CD8-positive, alpha-beta T cell (primary cell): ENCODE measurements at places on chromosomes 2 and 18.

- DNase-seq = no peak
Measured at GRCh38 chr2:25085761-25086560, 44.1 kb downstream of the EFR3B start.

- no peak for DNase-seq
Measured at GRCh38 chr18:32261003-32261402, 71.2 kb downstream of the MEP1B start.

DNA sequence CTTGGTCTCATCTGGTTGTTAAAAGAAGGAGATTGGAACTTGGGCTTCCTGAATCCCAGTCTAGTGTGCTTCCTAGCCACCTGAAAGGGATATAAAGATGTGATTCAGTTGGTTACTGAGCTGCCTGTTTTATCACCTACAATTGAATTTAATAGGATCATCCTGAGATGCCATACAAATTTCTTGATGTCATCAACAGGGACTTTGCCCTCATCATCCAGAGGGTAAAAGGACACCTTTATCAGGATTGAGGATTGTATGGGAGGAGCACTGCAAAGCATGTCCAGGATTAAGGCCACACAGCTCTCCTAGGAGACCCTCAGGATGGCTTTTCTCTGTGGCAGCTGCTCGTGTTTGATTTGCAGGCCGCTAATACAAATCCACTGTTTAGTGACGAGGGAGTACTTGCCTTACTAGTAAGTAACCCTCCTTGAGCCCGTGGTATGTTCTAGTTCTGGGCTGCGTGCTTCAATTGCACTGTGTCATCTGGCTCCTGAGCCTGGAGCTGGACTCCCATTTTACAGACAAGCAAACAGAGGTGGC, 28.6 kb downstream of the SH3RF3 start:
- DNase-seq = no peak

- DNase-seq = no peak
Measured at GRCh38 chr2:38217401-38218188, 141.6 kb upstream of the CYP1B1 start.

DNA sequence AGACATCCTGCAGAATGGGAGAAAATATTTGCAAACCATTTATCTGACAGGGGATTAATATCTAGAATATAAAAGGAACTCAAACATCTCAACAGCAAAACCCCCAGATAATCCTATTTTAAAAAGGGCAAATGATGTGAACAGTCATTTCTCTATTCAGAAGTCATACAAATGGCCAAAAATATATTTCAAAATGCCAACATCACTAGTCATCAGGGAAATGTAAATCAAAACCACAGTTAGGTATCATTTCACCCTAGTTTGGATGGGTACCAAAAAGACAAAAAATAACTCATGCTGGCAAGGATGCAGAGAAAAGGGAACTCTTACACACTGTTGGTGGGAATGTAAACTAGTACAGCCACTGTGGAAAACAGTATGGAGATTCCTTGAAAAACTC, 70.0 kb downstream of the TBR1 start:
- no peak for DNase-seq

- no peak for DNase-seq
Measured at GRCh38 chr2:201929281-201930026, 104.2 kb upstream of the FZD7 start.

DNA sequence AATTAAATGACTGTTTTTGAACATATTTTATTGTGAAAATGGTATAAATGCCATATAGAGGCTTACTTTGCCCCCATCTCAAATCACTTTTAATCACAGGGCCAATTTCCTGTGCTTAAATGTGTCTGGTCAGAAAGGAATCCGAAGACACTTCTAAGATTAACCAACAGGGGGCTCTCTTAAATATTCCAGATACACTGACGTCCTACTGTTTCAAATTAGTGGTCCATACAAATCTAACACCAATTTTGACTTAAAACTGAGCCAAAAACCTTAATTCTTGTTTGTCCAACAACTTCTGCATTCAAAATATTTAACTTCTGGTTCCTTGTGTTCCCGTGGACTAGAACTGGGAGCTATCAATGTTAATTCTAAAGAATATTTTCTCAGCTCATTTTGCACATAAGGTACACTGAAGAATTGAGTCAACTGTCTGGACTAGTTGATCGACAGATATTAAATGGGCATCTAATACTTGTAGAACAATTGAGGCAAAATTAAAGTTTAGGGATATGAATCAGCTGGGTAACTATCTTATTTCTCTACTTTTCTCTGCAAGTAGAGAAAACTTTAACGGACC, 557.5 kb downstream of the ARHGAP15 start:
- DNase-seq = no peak

DNA sequence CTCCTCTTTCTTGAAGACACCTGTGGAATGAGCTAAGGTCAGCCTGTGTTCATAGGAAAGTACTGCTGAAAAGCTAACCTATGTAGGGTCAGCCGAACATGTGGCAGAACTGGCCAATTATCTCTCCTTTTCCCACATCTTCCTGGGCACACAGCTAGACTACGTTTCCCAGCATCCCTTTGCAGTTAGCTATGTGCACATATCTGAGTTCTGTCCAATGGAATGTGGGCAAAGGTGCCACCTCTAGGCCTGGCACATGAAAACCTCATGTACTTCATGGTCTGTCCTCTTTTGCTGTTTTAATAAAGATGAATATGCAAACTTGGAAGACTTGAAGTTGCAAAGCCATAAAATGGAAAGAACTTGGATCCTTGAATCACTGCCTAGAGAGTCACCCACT, 352.6 kb downstream of the TNS1 start:
- DNase-seq = no peak

GRCh38 chr2:231666171-231667095, 41.9 kb upstream of the PTMA start:
- peak; percentile 46 for DNase-seq

- no peak for DNase-seq
Measured at GRCh38 chr2:160062292-160063005, at the start of gene PLA2R1. Gene PLA2R1 (minus strand): TSS chr2:160062615. CDS start chr2:160062403, 212 bp downstream.

DNA sequence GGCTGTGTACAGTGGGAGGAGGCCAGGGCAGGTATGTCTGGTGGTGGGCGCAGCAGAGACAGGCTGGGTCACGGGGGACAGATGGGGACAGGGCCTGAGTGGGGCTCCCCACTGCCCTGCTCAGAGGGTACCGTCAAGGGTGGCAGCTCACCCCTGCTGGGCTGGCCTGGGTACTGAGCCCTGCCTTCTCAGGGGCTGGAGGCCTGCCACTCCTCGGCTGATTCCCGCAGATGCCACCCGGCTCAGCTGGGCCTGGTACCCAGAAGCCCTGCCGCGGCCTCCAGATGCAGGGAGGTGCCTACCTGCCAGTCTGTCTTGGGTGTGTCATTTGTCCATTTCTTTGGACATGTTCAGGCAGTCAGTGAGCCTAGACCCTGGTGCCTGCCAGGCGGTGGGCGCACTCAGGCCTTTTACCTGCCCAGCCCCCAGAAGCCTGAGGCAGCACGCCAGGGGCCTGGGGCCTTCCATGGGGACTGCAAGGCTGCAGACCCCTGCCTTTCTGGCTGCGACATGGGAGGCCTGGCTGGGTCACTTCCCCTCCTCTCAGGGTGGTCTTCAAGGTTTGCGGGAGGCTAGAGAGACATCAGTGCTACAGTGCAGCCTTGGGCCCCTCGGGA, 3.3 kb downstream of the SNORC start:
- no peak for DNase-seq

DNA sequence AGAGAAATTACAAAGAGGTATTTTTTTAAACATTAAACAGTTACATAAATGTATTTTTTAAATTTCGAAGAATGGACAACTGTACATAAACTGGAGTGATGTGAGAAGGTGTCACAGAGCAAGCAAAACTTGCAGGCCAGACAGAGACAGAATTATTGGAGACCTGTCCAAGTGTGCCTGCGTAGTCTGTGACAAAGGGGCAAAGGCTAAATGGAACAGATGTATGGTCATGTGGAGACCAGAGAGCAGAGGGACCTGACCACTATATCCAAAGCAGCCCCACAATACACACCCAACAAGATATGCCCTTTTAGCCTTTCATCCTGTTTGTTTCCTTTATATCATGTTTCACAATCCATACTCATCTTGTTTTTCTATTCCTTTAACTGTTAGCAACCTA, 225.3 kb upstream of the VWC2L start:
- DNase-seq = no peak

- no peak for DNase-seq
Measured at GRCh38 chr18:23105581-23106219, 29.6 kb upstream of the CABLES1 start.

GRCh38 chr2:12694990-12695774, 21.6 kb upstream of the TRIB2 start:
- DNase-seq = no peak

DNA sequence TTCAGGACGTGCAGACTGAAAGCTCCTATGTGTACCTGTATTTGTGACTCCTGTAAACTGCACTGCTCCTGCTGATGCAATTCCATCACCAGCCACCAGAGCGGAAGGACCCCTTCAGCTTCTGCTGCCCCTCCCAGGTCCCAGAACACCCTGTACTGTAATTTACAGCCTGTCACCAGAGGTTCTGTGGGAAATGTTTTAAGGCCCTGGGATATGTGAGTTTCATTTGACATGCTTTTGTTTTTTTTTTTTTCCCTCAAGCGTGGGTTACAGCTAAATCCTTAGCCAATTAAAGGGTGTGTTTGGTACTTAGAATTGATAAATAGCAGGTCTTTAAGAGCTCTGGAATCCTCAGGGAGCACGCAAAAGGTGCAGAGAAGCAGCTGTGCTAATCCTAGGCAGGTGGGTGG, 79.4 kb downstream of the KCTD1 start:
- DNase-seq = no peak

DNA sequence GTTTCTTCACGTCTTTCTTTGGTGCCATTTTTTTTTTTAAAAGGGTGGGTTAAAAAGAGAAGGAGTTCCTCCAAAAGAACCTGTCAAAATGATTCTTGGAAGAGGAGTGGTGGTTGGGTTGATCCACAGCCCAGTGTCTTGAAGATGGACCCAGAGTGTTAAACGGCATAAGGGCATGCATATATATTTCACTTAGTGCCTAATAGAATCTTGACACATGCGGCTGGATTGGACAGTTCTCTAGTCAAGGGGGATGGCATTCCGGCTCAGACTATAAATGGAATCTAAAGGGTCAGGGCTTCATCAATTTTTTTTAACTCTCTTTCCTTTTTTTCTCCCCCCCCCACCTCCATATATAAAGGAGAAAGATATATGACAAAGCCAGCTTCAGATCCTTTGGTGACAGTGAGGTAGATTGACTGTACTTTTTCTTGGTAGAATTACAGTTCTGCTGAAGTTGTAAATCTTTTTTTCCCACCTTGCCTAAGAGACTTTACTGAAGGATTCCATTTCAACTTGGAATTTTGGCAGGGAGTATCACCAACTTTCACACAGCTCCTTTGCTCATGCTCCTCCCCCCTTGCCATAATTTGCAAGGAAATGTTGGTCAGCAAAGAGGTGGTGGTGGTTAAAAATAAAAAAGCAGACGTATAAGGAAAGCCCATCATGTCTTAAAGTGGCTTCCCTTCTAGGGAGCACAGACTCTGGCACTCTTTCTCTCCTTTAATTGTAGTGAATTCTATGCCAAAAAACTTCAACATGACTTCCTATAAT, at the start of gene MYL1:
MYL1 (minus strand) TSS at position 160 of the 774 bp plus-strand sequence; CDS start at position 28, 132 bp downstream.
- DNase-seq = no peak

DNA sequence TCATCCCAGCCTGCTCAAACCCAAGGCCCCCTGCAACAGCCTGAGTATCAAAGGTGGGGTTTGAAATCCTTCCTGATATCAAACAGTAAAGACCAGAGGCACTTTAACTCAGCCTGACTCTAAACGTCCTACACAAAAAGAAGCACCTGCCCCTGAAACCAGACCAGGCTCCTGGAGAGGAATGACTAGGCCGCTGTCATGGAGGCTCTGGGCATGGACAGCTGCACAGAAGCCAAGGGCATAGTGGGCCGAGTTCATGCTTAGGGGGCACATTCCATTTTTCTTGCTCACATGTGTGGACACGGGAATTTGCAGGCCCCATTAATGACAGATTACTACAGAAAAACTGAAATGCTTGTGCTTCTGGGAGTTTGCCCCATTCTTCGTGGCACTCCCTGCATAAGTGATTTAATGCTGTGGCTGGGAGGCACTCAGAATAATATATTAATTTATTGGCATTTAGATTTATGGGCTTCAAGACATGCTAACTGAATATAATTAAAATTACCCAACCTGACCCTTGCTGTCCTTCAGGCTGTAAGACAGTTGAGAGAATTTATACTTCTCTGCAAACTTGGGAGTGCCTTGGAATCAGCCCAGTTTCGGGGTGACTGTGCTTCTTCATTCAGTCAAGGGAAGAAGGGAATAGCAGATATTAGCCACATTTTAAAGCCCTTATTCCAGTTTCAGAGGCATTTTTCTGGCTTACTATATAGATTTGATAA, 105.5 kb downstream of the GYPC start:
- no peak for DNase-seq

- no peak for DNase-seq
Measured at GRCh38 chr2:131154647-131155046, 49.5 kb downstream of the PLEKHB2 start.

- no peak for DNase-seq
Measured at GRCh38 chr2:237207646-237208045, 122.0 kb downstream of the COPS8 start.

DNA sequence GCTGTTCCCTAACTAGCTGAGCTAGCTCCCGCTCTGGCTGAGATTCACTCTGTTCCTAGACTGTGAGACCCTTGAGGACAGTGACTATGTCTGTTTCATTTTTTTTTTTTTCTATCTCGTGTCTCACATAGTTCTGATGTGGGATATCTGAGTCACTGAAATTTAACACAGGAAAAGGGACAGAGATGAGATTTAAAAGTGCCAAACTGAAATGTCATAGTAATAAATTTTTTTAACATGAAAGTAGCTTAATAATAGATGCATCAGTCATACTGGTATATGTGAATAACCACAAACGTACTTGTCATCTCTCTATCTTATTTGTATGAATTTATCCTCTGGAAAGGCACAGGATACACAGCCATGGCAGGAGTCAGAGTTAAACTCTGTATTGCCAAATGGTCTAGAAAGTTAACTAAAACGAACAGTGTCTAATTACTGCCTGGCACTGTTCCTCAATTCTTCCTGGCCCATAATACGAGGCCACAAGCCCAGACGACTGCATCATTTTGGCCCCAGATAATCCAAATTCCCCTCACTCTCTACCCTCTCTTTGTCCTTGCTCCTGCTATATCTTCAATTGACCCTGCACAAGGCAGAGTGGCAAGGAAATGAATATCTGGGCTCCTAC, 87.5 kb downstream of the SATB2 start:
- no peak for DNase-seq

DNA sequence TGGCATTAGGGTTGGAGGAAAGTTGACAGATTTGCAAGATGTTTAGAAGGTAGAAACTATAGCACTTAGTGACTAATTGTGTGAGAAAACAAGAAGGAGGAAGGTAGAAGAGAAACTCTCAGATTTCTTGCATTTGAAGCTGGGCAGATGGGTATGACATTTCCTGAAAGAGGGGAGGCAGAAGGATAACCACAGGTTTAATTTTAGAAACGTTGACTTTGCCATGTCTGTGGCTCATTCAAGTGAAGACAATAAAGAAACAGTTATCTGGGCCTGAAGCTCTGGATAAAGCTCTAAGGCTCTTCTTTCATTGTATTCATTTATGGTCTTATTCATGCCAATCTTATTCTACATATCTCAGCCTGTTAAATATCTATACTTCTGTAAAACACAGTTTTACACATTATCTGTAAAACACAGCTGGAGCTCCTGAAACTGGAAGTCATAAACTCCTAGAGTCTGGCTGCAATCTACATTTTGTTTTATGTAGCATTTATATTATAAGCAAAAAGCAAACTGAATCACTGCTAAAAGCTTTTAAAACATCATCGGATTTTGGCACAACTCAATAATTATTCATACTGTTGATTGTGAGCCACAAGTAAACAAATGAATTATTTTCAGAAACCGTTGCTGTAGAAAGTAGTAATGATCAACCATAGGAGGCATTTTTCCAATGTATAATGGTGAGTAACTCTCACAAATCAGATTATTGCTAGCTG, 138.5 kb downstream of the RIT2 start:
- DNase-seq = no peak
